ENCODE measurements at places on chromosomes 4 and X. TPM values are rescaled to one million over a fixed set of nuclear protein-coding genes. Genes with fewer than 3 reads are reported as not detected.

INPP4B gene
- 1.5 TPM for polyA plus RNA-seq

SHISA3 gene
- 12.8 TPM for polyA plus RNA-seq

GAB3 gene
- polyA plus RNA-seq = 0.85 TPM

MAGEE2 gene
- polyA plus RNA-seq = 0.34 TPM

CTAG1B gene
- polyA plus RNA-seq = not detected

RAB9B gene
- 0.28 TPM for polyA plus RNA-seq

SAT1 gene
- 1,438 TPM for polyA plus RNA-seq

ADH4 gene
- 0.44 TPM for polyA plus RNA-seq

CCKAR gene
- 0.08 TPM for polyA plus RNA-seq

CCNB3 gene
- polyA plus RNA-seq = 0.39 TPM

ALB gene
- polyA plus RNA-seq = 0.51 TPM

SMIM31 gene
- polyA plus RNA-seq = 1.0 TPM

PIR gene
- polyA plus RNA-seq = 2.3 TPM

TCEAL7 gene
- 2.0 TPM for polyA plus RNA-seq

GSX2 gene
- not detected for polyA plus RNA-seq

FAM50A gene
- 111 TPM for polyA plus RNA-seq

EFHC2 gene
- 0.67 TPM for polyA plus RNA-seq

ZNF81 gene
- polyA plus RNA-seq = 0.54 TPM

RPL39 gene
- 5,541 TPM for polyA plus RNA-seq

BMPR1B gene
- 0.18 TPM for polyA plus RNA-seq

GPRASP2 gene
- polyA plus RNA-seq = 4.0 TPM

HOPX gene
- 5.6 TPM for polyA plus RNA-seq

TLL1 gene
- 1.9 TPM for polyA plus RNA-seq

XPNPEP2 gene
- polyA plus RNA-seq = 7.4 TPM

RS1 gene
- not detected for polyA plus RNA-seq

ODAPH gene
- not detected for polyA plus RNA-seq

TAPT1 gene
- 17.0 TPM for polyA plus RNA-seq

FMR1 gene
- 7.8 TPM for polyA plus RNA-seq

UCHL1 gene
- 15.1 TPM for polyA plus RNA-seq

TMEM255A gene
- polyA plus RNA-seq = 0.18 TPM

ANK2 gene
- 29.7 TPM for polyA plus RNA-seq

PWWP3B gene
- polyA plus RNA-seq = 1.3 TPM

SLC49A3 gene
- polyA plus RNA-seq = 10.3 TPM

DMRTC1B gene
- polyA plus RNA-seq = not detected

F8A1 gene
- 29.7 TPM for polyA plus RNA-seq

DNAAF6 gene
- polyA plus RNA-seq = not detected

MID1 gene
- 1.6 TPM for polyA plus RNA-seq

IGSF1 gene
- polyA plus RNA-seq = not detected

MAGEA12 gene
- polyA plus RNA-seq = not detected

KLF8 gene
- polyA plus RNA-seq = 15.0 TPM

RTL5 gene
- polyA plus RNA-seq = 6.9 TPM
